ENCODE measurements at places on chromosomes 5 and 9.
A peak's percentile ranks its signal among the peaks of the same experiment; 100 is the strongest.

- peak; percentile 16 for DNase-seq
These were observed 1696.0 kb upstream of the WWC1 start for GRCh38 chr5:166595274-166595951.

- no peak for DNase-seq
These were observed 29.4 kb downstream of the SH3RF2 start for GRCh38 chr5:145965804-145966203.

DNA sequence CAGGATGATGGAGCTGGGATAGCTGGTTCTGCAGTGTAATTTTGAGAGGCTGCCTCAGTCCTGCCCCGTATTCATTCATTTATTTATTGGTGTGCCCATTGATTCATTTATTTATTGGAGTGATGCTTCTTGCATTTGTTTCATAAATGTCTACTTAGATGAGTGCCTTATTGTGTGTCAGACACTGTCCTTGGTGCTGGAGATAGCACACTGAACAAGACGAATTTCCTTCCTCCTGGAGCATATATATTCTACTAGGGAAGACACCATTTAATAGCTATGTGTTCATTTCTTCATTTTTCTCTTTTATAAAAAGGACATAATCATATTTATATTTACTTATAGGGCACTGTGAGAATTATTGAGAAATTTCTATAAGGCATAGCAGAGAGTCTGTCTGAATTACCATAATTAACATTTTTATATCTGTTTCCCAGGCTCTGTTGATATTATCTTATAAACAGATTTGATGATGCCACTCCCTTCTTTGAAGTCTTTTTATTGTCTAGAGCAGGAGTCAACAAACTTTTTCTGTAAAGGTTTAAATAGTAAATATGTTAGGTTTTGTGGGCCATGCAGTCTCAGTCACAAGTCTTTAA is 433.9 kb upstream of the ZNF608 start:
- peak; percentile 42 for DNase-seq

DNA sequence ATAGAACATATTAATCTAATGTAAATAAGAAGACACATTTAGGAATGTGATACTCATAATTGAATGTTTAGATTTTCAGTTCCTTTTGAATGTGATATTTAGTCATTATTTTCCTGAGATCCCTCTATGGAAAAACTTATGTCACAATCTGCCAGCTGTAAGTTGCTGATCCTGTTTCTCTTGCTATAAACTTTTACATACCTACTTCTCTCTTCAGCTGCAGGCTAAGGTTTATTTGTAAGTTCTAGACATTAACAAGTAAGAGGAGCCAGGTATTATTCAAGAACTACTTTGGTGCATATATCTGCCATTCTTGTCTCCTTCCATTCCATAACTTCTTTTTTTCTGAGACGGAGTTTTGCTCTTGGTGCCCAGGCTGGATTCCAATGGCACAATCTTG is 462.4 kb downstream of the PRR16 start:
- no peak for DNase-seq

DNA sequence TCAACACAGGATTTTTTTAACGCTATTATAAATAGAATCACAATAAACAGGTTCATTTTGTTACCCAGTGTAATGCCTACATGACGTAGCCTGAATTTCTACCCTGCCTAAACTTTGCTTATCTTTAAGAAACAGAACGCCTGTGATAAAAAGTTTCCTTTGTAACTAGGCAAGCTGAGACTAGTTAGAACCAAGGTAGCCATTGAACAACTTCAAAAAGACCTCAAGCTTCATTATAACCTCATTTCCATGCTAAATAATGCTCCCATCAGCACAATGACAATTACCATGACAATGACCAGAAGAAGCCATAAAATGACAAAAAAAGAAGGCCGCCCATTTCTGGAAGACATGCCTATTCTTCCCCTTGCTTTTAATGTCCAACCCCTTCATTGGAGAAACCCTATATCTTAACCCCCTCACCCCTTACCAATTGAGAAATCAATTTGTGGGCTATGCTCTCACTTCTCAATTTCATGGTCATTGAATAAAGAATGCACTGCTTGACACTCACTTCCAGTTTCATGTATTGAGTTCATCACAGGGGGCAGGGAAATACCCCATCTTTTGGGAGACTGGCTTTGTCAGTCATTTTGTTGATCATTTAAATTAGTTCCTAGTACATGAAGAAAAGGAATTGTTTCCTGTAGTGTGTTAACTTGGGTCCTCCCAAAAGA is 276.8 kb downstream of the MCTP1 start:
- DNase-seq, result no peak

GRCh38 chr5:1034421-1034905 is 25.9 kb downstream of the NKD2 start:
- DNase-seq, result no peak

DNA sequence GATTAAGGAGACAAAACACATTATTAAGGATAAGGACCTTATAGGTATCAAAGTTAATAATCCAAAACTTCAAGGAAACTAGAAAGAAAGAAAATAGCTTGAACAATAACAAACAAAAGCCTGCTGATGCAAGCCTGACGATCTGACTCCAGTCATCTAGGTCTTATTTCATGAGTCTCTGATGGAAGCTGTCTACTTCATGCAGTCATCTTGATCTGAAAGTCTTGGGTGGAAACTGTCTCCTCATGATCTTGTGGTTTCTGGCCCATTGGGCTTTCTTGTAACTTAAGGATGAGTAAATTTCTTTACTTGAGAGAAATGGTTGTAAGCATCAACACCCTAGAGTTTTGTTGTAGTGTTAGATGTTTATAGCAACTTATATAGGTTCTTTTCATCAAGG is 20.6 kb upstream of the PSIP1 start:
- no peak for DNase-seq
